A549 (cell line): ENCODE measurements at places on chromosomes 13 and 19.

DNA sequence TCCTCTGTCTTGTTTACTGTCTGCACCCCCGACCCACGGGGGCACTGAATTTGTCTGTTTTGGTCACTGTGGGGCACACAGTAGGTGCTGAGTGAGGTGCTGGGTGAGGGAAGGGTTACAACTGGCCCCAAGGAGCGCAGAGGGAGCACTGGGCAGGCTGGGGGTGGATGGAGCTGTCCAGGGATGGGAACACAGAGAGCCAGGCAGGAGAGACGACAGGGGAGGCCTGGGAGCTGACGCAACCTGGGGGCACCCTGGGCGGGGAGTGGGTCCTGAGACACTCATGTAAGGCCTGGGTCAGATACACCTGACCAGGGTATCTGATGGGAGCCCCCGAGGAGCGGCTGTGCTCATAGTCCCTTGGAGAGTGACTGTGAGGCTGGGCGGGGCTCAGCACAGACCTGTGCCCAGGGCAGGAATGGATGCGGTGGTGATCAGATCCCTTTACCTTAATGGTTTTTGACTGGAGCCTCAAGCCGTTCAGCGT is 24.8 kb downstream of the ELAVL1 start:
- DNase-seq, result no peak

DNA sequence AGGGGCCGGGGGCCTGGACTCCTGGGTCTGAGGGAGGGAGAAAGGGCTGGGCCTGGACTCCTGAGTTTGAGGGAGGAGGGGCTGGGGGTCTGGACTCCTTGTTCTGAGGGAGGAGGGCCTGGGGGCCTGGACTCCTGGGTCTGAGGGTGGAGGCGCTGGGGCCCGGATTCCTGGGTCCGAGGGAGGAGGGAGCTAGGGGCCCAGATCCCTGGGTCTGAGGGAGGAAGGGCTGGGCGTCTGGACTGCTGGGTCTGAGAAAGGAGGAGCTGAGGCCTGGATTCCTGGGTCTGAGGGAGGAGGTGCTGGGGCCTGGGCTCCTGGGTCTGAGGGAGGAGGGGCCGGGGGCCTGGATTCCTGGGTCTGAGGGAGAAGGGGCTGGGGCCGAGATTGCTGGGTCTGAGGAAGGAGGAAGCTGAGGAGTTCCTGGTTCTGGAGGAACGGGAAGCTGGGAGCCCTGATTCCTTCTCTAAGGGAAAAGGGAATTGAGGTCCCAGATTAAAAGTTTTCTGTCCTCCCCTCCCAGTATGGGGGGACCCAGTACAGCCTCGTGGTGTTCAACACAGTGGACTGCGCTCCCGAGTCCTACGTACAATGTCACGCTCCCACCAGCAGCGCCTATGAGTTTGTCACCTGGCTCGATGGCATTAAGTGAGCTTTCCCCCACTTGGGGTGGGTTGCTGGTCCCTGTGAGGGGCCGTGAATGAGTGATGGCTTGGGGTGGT is 721 bp downstream of the MED25 start:
- DNase-seq, result no peak

DNA sequence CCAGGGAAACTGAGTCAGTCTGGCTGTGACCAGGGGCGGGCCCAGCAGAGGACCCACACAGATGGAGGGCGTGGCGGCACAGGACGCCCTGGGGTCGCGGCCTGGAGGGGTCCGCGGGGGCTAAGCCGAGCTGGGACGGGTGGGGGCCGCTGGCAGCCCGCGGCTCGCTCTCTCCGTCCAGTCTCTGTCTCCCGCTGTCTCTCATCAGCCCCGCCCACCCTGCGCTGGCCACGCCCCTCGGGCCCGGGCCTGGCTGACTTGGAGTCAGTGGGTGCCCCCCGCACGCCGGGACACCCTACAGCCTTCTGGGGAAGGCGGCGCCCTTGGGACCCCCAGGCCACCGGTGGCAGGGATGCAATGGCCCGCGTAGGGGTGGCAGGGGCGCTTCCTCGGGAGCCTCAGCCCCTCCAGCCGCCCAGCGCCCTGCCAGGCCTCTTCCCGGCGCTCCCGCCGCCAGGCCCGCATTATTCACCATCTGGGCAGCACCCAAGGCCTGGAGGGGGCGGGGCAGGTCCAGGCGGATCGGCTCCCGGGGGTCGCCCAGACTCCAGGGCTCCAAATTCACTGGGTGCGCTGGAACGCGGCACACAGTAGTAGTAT is at the start of gene TBXA2R:
Gene TBXA2R, minus strand, starts transcription at position 186 of the 600 bp plus-strand sequence. CDS start 6,241 bp downstream, outside the sequence.
- DNase-seq, result peak; percentile 70

DNA sequence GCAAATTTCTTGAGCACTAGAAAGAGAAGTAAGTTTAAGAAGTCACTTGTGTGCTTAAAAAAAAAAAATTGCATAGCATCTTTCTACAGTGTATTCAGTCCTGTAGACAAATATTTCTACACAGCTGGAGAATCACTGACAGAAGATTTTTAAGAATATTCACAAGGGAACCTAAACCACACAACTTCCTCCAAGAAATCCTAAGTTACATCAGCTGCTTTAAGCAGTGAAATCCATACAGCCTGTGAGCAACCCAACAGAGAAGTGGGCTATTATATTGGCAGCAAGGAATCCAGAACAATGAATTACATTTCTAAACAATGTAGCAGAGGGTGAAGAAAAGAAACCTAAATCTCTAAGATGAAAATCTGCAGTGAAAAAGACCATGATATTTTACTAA is 1.5 kb downstream of the DOCK9 start:
- DNase-seq, result no peak

DNA sequence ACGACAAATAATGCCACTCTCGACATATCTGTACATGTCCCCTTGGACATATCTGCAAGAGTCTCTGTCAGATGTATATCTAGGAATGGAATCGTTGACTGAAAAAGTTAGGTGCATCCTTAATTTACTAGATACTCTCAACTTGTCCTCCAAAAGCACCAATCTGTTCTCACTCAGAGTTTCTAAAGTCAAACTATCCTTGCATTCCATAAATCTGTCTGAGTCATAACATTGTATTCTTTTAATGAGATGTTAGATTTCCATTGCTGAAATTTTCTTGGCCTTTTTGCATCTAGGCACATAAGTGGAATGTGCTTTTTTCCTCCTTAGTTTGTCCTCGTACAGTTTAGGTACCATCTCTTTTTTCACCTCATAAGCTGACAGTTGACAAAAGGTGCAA is 139.8 kb downstream of the PTPRS start:
- no peak for DNase-seq

DNA sequence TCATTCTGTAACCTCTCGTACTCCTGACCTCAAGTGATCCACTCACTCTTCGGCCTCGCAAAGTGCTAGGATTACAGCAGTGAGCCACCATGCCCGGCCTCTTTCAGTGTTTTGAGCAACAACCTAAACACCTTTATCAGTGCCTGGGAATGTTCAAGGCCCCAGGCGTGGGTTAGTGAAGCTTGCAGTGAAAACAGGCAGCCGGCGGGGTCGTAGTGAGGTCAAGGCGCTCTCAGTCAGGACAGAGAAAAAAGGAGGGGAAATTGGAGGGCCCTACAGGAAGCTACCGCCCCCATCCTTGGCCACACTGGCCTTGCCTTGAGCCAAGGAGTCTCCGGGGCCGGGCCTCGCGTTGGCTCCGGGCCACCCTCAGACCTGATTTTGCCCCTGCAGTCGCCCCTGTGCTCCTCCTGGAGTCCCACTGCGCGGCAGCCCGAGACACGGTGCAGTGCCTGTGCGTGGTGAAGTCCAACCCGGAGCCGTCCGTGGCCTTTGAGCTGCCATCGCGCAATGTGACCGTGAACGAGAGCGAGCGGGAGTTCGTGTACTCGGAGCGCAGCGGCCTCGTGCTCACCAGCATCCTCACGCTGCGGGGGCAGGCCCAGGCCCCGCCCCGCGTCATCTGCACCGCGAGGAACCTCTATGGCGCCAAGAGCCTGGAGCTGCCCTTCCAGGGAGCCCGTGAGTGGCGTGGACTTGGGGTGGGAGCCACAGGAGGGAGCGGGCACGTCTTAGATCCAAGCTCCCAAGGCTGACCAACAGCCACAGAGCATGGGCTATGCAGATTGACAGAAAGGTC is 17.7 kb downstream of the MAG start:
- no peak for DNase-seq

- no peak for DNase-seq
Observed at GRCh38 chr13:58666331-58666730, 1034.8 kb downstream of the PCDH17 start.

- DNase-seq, result no peak
Observed at GRCh38 chr13:113506025-113506685, 15.6 kb upstream of the DCUN1D2 start.

DNA sequence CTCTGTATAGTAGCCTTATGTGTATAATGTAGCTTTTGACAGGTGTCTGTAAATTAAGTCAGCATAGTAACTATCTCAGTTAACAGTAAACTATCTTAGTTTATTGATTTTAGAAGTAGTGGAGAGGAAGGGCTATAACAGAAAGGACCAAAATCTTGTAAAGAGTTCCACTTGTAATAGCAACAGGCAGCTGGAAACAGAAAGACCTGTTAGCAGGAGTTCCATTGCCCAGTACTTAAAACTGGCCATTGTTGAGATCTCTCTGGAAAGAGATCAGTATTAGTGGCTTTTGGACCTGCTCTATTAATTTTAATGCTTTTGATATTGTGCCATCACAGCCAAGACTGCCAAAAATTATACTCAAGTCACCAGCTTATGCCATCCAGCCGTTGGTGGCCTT is 32.0 kb upstream of the GARRE1 start:
- no peak for DNase-seq

DNA sequence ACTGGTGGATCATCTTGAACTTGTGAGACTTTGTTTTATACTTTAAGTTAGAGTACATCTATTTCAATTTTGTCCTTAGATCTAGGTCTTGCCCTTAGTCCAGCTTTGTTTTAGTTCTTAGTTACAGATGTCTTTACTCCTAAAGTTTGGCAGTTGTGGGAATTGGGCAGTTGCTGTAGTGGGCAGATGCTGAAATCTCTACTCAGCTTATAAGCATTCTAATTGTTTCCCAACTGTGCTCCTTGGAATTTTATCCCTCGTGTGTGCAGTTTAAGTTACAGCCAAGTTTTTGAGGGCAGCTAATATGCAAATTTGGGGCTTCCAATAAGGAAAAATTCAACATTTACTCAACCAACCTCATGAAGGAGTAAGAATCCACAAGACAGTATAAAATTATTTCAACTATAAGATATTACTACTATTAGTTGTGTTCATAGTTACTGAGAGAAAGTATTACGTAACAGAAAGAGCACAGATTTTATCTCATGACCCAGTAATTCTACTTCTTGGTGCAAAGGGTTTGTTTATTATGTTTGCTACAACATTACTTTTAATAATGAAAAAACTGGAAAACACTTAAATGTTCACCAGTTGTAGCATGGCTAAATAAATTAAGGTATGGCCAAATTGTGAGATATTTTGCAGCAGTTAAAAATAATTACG is 32.9 kb downstream of the CCDC122 start:
- DNase-seq, result no peak

DNA sequence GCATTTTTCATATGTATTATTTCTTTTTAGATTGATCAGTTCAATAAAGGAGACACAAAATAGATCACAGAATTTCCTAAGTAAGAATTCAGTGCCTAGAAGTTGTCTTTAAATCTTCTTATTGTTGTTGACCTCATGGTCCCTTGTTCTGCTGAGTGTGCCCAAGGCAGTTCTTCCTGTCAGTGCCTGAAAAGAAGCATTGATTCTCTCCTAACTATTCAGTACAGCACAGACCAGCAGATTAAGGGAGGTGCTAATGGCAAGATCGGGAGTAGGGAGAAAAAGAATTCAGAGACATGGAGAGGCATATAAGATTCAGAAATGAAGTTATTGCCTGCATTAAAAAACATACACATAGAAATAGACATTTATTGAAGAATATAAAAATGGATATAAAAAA is 180.5 kb upstream of the PCDH9 start:
- DNase-seq, result no peak

DNA sequence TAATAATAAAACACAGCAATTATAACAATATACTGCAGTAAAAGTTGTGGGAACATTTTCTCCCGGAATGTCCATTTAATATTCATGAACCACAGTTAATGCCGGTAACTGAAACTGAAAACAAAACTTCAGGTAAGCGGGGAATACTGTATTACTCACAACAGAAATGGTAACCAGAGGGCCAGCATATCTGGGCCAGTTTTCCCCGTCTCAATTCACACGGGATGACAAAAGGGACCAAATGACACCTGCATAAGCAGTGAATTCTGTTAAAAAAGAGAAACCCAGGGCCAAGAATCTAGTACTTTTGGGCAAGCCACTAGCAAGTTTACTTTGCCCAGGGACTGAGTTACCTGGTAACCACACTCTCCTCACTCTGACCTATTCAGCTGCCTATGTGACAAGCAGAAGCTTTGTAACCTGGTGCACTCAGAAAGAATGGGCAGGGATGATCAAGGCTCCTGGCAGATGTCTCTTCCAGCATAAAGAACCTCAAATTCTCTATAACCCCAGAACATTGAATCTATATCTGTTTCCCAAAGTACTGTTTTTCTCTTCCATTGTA is 1171.2 kb downstream of the DIAPH3 start:
- DNase-seq, result no peak

GRCh38 chr13:33634546-33634982 is 183.4 kb upstream of the RFC3 start:
- no peak for DNase-seq

- DNase-seq, result peak; percentile 66
Observed at GRCh38 chr19:29860492-29860891, 48.7 kb downstream of the CCNE1 start.

DNA sequence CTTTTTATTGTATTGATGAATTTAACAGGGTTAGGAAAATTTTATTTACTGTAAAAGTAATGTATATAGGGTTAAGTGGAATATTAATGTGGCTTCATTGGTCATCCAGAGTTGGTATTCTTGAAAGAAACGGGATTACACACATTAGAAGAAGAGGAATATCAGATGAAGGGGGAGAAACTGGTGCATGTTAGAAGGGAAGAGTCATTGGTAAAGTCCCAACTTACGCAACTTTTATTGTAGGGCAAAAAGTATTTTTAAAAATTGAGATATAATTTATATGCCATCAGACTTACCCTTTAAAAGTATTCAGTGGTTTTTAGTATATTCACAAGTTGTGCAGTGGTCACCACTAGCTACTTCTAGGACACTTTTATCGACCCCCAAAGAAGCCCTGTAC is 47.3 kb downstream of the DNAJC3 start:
- no peak for DNase-seq

DNA sequence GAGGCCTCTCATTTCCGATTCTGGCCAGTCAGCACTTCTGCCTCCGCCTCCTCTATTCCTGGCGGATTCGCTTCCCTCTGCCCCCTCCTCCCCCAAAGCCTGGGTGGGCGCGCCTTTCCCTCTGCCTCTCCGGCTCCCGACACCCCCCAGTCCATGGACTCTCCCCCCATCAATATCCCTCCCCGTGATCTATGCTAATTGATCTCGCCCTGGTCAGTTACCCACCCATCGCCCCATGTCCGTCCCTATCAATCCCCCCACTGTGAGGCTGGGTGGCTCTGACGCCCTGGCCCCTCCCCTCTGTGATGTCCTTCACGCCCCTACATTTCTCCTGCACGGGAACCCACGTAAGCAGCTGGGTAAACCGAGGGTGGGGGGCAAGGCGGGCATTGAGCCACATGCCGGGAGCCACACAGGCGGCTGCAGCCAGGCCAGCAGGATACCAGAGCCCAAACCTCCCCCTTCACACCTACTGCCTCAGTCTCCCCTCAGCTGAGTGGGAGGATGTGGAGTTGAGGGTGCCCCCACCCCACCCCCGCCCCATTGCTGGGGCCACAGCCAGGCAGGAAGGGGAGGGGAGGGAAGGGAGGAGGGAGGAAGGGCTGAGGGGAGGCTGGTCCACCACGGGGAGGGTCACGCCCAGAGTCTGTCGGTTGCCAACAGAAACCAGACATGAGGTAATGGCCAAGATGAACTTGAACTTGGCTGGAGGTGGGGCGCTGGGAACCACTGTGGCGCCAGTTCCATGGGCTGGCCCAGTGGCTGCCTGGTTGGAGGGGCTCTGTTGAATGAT is 21.0 kb downstream of the SMIM24 start:
- DNase-seq, result peak; percentile 93
